ENCODE measurements at places on chromosomes 7 and 10.

- no peak for DNase-seq
Measured at GRCh38 chr10:6995831-6996230, 415.0 kb downstream of the SFMBT2 start.

- DNase-seq: no peak
Measured at GRCh38 chr7:2411815-2412586, 8.6 kb downstream of the CHST12 start.

DNA sequence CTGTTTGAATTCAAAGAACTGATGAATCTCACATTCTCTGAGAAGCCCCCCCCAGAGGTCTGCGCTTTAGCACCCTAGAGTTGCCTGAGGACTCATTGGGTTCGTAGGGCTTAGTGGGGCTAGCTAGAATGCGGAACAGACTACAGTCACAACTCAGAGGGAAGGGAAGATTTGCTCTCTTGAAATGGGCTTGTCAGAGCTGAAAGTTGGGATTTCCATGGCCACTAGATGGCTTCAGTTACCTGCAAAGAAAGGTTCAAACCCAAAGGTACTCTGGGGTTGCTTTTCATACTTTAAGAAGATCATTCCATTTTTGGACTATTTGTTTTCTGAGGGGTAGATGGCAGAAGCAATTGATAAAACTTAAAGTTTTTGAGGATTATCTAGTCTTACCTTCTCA is 205.0 kb downstream of the BBS9 start:
- no peak for DNase-seq

- no peak for DNase-seq
Measured at GRCh38 chr10:11870461-11870780, 47.3 kb downstream of the PROSER2 start.

GRCh38 chr7:100192969-100193368 is 15.3 kb downstream of the STAG3 start:
- DNase-seq: no peak

DNA sequence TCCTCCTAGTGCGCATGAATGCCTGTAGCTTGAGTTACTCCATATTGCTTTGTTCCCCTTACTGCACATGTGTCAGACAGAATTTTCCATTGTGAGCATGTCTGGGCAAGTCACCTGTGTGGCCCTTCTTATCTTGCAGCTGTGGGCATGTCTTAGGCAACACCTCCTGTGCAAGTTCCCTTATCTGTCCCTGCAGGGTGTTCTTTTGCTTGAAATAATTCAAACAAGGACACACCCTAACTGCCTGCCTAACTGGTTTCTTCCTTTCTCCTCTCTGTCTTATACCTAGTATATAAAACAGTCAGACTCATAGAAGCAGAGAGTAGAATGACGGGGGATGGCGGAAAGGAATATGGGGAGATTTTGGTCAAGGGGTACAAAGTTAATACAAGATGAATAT is 421.1 kb upstream of the SORCS1 start:
- no peak for DNase-seq

DNA sequence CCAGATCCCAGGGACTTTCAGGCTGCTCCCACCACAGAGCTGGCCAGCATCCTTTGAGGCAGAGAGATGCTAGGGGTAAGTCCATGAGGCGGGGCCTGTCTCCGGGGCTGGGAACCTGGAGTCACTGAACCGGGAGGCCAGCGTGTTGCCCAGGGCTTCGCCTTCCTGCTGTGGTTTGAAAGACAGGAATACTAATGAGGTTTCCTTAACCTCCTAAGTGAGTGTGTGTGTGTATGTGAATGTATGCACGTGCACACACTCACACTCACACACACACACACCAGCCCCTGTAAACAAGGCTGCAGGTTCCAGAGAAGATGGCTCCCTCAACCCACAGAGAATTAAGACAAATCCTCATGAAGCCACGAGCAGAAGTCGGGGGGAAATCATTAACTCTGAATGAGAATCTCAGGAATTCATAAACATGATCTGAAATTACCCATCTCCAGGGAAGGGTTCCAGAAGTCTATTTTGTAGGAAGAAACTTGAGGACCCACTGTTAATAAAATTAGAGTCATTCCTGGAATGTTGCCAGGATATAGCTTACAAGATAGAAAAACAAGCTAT is 20.3 kb upstream of the PFKP start:
- DNase-seq: no peak

- no peak for DNase-seq
Measured at GRCh38 chr10:71513540-71513853, 116.8 kb downstream of the CDH23 start.

DNA sequence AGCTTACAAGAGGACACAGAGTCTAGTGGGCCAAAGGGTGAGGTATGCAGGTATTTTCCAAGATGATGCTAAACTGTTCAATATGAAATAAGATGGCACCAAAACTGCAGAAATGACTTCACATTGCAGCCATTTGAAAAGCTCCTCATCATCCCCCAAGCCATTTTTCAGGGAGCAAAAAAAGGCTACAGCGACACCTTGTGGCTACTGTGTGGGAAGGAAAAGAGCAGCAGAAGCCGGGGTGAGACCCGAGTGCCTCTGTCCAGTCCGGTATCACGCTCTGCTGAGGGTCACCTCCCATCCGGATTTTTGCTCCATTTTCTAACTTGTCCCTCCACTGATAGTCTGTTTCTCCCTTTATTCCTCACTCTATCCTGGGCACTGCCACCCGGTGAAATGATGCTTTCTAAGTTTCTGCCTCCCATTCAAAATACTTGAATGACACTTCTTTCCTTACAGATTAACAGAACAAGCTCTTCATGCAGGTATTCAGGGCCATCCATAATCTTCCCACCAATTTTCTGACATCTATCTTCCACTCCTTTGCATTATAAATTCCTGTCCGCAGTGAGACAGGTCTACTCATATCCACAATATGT is 220.2 kb downstream of the DGKI start:
- DNase-seq: peak; percentile 8

GRCh38 chr10:99123336-99123735 is 112.3 kb downstream of the HPSE2 start:
- DNase-seq: no peak

DNA sequence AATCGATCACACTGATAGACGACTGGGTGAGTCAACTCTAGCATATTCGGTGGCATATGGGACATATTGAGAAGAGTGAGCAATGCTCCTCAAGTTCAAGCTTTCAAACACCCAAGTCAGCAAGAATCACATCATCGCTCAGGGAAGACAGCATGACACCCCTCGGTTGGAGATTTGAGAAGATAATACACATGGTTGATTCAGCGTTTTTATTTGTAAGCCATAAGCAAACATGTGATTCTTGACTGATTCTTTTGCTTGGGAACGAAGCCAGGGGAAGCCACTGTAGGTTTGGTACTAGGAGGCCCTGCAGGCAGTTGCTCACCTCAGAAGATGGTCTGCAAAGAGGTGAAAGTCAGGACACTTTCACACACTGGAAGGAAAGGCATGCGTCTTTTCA is 12.6 kb downstream of the UCMA start:
- no peak for DNase-seq

DNA sequence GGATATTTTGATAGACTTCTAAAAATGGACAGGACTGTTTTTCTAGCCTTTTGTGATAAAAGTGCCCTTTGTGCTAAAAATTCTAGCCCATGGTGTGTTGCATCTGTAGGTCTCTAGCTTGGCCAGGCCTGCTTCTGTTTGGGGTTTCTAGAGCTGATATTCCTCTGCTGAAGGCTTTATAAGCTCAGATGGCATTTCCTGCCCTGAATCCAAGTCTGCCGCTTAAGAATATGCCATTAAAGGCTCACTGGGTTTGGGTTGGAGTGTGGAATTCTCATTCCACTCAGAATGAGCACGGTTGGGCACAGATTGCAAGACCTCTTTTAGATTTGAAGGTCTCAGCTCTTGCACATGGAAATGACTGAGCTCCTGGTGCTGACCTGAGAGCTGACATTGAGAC is 49.4 kb upstream of the IGFBP3 start:
- no peak for DNase-seq

DNA sequence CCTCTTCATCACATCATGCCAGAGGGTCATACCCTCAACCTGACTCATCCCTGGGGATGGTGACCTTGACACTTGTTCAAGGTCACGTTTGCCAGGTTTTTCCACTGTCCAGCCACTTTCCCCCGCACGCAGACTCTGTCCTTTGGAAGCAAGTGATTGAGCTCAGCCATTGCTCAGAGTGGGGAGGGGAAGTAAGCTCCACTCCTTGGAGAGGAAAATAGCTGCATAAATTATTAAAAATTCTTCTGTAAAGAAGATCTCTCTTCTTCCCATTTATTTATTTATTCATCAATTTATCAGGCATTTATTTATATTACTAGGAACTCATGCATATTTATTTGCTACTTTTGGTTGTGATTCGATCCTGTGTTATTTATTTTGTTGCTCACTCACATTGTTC is 88.0 kb downstream of the GLRX3 start:
- no peak for DNase-seq

DNA sequence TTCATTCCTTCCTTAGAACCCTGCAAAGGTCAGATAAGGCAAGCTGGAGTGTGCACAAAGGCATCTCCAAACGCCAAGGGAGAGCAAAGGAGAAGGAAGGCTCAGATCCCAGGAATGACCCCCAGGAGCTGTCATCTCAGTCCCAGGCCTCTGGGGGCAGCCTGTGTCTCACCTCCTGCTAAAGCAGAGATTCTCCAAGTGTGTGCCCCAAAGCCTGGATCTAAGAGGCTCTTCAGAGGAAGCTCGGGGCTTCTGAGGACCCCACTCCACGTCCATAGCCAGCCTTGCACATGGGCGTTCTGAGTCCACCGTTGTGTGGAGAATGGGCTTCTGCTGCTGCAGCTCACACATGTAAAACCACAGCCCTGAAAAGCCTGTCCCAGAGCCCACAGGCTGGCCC is 5.1 kb upstream of the GRID1 start:
- no peak for DNase-seq

GRCh38 chr7:123242467-123243092 is 42.8 kb upstream of the SLC13A1 start:
- no peak for DNase-seq

DNA sequence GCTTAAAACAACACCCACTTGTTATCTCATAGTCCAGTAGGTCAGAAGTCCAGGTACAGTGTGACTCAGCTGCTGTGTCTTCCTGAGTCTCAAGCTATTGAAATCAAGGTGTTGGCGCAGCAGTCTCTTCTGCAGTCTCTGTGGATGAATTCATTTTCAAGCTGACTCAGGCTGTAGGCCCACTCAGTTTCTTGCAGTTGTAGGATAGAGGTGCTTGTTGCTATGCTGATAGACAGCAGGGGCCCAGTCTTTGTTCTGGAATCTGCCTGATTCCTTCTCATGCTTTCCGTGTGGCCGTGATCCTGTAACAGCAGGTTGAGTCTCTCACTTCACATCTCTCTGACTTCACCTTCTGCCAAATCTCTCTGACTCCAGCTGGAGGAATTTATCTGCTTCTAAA is 400.4 kb upstream of the POM121L12 start:
- no peak for DNase-seq

GRCh38 chr7:134684165-134684564 is 37.5 kb downstream of the BPGM start:
- DNase-seq: no peak

DNA sequence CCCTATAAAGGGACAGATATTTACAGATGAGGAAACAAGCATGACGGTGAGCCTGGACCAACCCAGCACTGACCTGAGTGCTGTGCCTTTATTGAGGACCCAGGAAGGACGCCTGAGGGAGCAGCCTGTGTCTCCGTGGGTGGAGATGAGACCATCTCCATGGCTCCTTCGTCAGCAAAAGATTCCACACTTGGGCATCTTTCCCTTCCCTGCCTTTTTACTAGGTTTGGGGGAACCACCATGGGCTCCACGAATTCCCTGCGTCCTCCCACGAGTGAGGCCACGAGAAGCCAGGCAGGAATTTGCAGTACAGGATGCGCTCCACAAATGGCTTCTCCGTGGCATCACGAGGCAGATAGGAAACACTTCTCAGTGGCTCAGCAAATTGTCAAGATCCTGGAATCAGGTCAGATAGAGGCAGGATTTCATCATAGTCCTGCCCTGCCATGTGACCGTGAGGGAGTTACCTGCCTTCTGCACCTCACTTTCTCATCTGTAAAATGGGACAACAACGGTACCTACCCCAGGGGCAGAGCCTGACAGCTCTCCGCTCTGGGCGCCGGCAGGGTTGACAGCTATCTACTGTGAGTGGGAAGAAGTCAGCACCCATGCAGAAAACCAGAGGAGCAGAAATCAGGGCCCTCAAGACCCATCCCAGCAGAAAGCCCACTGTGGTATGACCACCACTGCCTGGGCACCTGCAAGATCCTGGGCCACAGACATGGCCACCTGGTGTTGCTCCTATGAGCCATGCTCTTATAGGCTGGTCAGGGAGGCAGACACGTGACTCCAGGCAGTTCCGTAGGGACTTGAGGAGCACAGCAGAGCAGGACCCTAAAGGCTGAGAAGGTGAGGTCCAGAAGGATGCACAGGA is 80.1 kb downstream of the GRID1 start:
- no peak for DNase-seq

- DNase-seq: no peak
Measured at GRCh38 chr10:100645091-100645490, 100.3 kb upstream of the PAX2 start.

DNA sequence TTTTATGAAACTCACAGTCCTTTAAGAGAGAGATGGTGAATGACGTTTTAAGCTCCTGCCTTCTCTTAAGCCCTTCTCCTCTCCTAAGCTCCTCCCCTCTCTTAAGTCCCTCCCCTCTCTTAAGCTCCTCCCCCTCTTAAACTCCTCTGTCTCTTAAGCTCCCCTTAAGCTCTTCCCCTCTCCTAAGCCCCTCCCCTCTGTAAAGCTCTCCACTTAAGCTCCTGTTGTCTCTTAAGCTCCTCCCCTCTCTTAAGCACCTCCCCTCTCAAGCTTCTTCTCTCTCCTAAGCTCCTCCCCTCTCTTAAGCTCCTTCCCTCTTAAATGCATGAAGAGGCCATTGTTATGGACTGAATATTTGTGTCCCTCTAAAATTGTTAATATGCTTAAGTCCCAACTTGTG is 1180.6 kb upstream of the AUTS2 start:
- no peak for DNase-seq

GRCh38 chr7:6606866-6607583 is 8.4 kb upstream of the ZNF853 start:
- DNase-seq: no peak

GRCh38 chr10:11270135-11270857 is 252.6 kb downstream of the CELF2 start:
- peak; percentile 41 for DNase-seq

GRCh38 chr7:47000561-47000960 is 581.4 kb downstream of the TNS3 start:
- DNase-seq: no peak

DNA sequence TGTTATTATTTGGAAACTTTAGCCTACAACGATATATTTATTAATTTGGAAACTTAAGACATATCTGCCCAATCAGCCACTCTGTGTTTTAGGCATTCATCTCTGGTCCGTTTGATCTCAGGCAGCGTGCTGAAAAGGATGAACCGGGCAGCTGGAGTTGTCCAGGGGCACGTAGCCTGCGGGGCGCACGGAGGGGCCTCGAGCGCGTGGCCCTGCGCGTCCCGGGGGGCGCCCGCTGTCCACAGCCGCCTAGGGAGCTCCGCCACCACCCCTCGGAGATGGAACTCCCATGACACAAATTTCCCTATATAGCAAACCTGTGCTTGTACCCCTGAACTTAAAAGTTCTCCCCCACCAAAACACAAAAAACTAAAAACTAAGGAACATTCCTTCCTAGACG is 24.3 kb upstream of the MKI67 start:
- DNase-seq: no peak

- DNase-seq: no peak
Measured at GRCh38 chr10:45581216-45581549, 91.4 kb downstream of the ZFAND4 start.

- DNase-seq: no peak
Measured at GRCh38 chr7:72435366-72435765, 23.2 kb upstream of the CALN1 start.

GRCh38 chr10:123808906-123809305 is 82.7 kb downstream of the CPXM2 start:
- DNase-seq: no peak

Data from stimulated activated CD8-positive, alpha-beta memory T cell treated with anti-CD3 and anti-CD28 coated beads, Interleukin-2, amount 100 ng/mL, for 1 hour (primary cell).